ENCODE measurements at places on chromosomes 5 and 9.

GRCh38 chr5:118882666-118883065 is 105.7 kb downstream of the DTWD2 start:
- DNase-seq: peak; percentile 29

DNA sequence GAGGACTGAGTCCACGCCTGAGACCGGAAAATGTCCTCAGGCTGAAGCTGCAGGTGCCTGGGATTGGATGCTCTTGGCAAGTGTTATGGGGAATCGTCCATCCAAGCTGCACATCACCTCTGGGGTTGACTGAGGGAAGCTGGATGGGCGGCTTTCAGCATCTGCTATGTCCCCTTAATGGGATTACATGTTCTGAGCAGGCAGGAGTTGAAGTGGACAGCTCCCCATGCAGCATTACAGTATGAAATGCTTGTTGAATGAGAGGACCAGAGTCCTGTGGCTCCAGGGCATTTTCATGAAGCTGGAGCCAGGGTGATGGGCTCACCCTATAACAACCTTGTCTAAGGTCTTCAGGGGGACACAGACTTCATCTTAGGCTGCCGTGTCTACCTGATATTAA is 270.9 kb downstream of the HSPA4 start:
- no peak for DNase-seq

GRCh38 chr9:107712390-107712789 is 222.8 kb upstream of the KLF4 start:
- DNase-seq: peak; percentile 92

DNA sequence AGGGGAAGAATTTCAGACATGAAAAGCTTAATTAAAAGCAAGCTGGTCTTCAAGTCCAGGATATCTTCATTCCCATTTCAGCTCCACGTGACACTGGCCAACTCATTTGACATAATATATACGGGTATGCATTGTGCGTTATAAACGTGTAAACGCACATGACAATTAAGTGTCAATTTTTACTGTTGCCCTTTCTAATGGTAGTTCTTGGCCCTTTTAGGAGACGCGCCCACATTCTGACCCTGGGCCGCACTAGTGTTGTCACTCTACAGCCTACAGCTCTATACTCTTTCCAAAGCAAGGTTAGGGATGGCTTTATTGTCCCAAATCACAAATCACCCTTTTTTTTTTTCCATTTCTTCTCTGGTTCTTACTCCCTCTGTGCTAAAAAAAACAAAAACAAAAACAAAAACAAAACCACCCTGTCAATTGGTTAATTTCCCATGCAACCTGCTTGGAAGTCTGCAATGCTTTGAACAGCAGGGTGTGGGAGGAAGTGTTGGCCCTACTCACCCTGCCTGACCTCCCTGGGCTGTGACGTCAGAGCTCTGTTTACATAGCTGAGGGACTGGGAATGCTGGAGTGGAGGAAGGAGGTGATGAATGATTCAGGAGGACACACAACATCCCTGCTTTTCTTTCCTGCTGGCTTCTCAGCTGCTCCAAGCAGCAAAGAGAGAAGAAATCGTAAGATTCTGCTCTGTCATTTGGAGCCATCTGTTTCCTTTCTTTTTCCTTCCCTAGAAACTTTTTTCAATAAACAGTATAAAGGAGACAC is 19.3 kb downstream of the RFK start:
- DNase-seq: peak; percentile 95

DNA sequence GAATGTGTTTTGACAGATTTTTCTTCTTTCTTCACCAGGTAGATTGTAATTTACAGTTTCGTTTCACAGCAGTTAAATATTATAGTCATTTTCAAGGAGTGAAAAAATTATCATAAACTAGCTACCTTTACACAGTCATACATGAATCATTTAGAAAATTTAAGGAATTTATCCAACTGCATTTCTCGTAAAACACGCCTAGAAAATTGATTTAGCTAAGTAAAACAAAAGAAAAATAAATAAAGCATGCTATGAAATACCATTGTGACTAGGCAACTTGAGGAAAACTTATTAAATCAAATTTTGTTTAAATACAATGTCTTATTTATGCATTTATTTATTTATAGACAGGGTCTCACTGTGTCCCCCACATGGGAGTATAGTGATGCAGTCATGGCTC is 109.9 kb upstream of the EMB start:
- peak; percentile 3 for DNase-seq

- peak; percentile 65 for DNase-seq
Measured at GRCh38 chr5:34715711-34716110, 59.6 kb downstream of the RAI14 start.

GRCh38 chr5:116795189-116795588 is 220.6 kb upstream of the SEMA6A start:
- no peak for DNase-seq

Measured in M059J (cell line).